HS-5 (cell line): ENCODE measurements at places on chromosomes 2 and 18.

GRCh38 chr18:57353940-57354461 is 1.6 kb downstream of the ST8SIA3 start:
- no peak for DNase-seq

- DNase-seq: no peak
These were observed 22.6 kb downstream of the POMC start for GRCh38 chr2:25145803-25146202.

- no peak for DNase-seq
These were observed 24.1 kb downstream of the CIDEA start for GRCh38 chr18:12278215-12278671.

DNA sequence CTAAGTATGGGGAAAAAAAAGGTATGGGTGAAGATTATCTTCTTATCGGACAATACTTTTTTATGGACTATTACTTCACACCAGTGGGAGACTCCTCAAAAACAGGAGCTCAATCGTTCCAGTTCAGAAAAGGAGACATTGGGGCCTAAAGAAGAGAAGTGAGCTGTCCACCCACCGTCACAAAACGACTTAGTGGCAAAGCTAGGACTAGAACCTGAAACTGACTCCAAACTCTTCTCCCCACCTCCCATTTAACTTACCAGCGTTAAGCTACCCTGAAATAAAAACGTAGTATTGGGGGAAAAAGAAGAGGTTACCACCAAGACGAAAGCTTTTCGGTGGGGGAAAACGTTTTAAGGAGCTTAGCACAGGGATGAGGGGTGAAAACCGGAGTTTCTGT is 503 bp downstream of the GTF3C3 start:
- DNase-seq: no peak

DNA sequence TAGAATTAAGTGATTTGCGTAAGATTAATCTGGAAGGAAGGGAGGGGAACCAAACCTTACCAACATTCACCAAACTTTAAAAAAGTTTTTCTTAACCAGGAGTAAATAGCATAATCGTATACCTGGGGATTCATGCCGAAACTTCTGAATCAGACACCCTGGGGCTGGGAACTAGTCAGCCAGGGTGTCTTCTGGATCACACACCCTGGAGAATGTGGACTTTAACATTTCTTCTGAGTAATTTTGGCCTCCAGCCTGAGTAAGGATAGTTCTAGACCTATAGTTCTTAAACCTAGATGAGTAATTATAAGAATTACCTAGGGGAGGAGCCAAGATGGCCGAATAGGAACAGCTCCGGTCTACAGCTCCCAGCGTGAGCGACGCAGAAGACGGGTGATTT is 44.1 kb upstream of the MEIS1 start:
- DNase-seq: no peak

DNA sequence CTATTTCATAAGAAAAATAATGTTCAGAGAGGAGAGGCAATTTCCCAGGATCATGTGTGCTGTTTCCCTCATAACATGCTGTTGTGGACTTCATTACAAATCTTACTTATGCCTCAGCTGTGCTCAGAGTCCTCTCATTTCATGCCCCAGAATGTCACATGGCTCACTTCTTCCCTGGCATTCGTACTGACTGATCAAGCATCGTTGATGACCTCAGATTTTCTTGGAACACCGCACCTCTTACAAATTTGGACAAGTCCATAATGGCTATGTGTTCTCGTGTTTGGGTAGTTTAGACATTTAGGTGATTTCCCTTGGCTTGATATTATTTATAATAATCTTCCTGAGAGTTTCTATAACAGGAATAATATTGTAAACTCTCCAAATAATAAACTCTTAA is 32.9 kb downstream of the SERPINB7 start:
- no peak for DNase-seq

GRCh38 chr2:238100821-238101771 is 956 bp downstream of the ESPNL start:
- DNase-seq: no peak
